ENCODE measurements at places on chromosomes 16 and 17. TPM values are rescaled to one million over a fixed set of nuclear protein-coding genes. Genes with fewer than 3 reads are reported as not detected.

Gene DPEP2NB
- total RNA-seq, result not detected

Gene CCDC200
- total RNA-seq, result not detected

Gene ZNF385C
- total RNA-seq, result not detected

Gene PRSS8
- total RNA-seq, result not detected

Gene RNU2-1
- 3,357 TPM for total RNA-seq

DNA sequence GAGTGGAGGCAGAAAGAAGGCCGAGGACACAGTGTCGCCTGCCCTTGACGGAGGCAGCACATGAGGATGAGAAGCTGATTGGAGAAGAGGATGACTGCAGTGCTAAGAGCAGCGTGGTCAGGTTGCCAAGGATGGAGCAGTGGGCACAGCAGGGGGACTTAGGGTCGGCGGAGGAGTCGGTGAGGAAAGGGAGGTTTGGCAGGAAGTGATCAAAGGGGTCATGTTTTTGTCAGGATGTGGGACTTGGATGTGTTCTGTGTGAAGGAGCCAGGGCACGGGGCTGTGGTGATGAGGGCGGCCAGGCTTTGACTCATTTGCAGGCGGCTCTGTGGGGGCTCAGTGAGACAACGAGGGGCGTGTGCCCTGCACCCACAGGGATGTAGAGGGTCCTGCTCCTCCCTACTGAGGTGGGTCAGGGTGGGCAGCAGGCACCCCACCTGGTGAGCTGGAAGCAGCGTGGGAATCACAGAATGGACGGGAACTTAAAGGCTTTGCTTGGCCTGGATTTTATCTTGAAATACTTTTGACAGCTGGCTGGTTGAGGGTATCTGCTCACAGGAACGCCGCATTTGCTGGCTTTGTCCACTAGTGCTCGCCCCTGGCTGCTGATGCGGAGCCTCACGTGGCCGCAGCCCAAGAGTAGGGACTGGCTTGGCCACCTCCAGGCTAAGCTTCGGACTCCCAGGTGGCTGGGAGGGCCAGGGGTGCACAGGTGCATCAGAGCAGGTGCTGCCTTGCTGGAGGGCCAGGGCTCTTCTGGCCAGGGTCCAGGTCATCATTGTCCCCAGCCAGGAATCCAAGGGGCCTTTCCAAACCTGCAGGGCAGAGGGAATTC lies 6.0 kb downstream of the MPG start:
- no peak overlapping the region for H3K27ac ChIP-seq
- DNase-seq, result no peak
- H3K36me3 ChIP-seq, result no peaks in the 10 kb centered on the region
- peaks cover 19% of the 10 kb centered on the region for H3K4me1 ChIP-seq
- H3K4me3 ChIP-seq, result no peak overlapping the region

GRCh38 chr17:20922128-20922670 lies 120.6 kb downstream of the USP22 start:
- H3K4me1 ChIP-seq, result no peaks in the 10 kb centered on the region
- H3K27ac ChIP-seq, result no peak overlapping the region

DNA sequence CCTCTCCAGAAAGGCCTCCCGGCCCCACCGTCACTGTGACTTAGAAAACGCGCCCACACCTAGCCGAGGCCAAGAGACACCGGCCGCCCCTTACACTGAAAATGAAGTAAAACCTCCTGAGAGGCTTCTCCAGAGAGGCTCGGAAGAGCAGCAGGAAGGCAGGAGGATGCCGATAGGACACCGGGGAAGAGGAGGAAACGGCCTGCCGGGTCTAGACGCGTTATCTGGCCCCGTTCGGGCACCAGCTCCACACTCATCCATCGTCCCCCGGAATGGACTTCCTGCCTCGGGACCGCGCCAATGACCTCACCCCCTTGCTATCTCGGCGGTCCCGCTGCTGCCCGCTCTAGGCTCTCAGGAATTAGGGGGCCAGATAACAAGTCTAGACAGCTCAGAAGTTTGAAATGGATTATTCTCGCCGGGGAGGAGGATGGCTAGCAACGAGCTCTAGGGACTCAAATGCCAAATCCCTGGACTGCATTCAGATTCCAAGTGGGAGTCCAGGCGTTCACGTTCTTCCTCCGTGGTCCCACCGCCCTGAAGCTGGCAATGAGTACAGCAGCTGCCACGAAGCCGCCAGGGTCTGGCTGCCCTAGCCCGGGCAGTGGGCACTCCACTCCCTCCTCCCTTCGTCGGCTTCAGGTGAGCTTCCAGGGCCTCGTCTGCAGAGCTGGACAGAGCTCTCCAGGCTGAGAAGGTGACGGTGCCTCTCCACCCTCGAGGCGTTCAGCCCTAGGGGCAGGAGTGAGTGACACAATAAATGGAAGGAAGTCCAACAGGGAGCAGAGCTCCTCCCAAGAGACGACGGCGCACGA lies 350.9 kb downstream of the FOXL1 start:
- H3K4me3 ChIP-seq, result no peak overlapping the region
- no peak for DNase-seq
- H3K27ac ChIP-seq, result no peak overlapping the region
- H3K36me3 ChIP-seq, result no peaks in the 10 kb centered on the region

DNA sequence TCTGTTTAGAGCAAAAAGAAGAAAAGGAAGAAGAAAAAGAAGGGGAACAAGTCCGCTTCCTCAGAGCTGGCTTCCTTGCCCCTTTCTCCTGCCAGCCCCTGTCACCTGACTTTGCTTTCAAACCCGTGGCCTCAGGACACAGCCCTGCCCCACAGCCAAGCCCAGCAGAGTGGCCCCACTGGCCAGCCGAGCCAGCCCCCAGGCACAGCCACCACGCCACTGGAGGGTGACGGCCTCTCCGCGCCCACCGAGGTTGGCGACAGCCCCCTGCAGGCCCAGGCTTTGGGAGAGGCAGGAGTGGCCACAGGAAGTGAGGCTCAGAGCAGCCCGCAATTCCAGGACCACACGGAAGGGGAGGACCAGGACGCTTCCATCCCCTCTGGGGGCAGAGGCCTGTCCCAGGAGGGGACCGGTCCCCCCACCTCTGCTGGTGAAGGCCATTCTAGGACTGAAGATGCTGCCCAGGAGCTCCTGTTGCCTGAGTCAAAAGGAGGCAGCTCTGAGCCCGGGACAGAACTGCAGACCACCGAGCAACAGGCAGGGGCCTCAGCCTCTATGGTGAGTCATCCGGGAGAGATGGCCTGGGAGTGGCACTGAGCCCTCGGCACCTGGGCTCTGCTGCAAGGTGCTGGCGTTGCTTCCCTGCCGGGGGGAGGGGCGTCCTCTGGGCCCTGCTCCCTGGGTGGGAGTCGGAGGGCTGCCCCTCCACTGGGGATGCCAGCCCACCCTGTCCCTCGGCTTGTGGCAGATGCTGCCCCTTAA lies 27.3 kb downstream of the RNF213 start:
- H3K4me1 ChIP-seq, result no peaks in the 10 kb centered on the region
- no peak overlapping the region for H3K4me3 ChIP-seq
- H3K27me3 ChIP-seq, result no peaks in the 10 kb centered on the region
- peaks cover 53% of the 10 kb centered on the region for H3K36me3 ChIP-seq
- no peak for DNase-seq
- no peak overlapping the region for H3K27ac ChIP-seq

- no peaks in the 10 kb centered on the region for H3K4me1 ChIP-seq
- no peak overlapping the region for H3K27ac ChIP-seq
- no peaks in the 10 kb centered on the region for H3K27me3 ChIP-seq
- no peak for DNase-seq
- no peak overlapping the region for H3K4me3 ChIP-seq
- H3K36me3 ChIP-seq, result peaks cover 7% of the 10 kb centered on the region
These were observed 7.4 kb downstream of the ZNF689 start for GRCh38 chr16:30602616-30603277.

- H3K4me1 ChIP-seq, result no peaks in the 10 kb centered on the region
- no peak overlapping the region for H3K4me3 ChIP-seq
- DNase-seq, result no peak
- no peaks in the 10 kb centered on the region for H3K27me3 ChIP-seq
- H3K36me3 ChIP-seq, result no peaks in the 10 kb centered on the region
- H3K27ac ChIP-seq, result no peak overlapping the region
These were observed 13.0 kb downstream of the DCUN1D3 start for GRCh38 chr16:20887207-20887606.

- no peak for DNase-seq
- no peak overlapping the region for H3K4me3 ChIP-seq
- no peaks in the 10 kb centered on the region for H3K4me1 ChIP-seq
- H3K27ac ChIP-seq, result no peak overlapping the region
- H3K36me3 ChIP-seq, result peaks cover 13% of the 10 kb centered on the region
These were observed 35.4 kb downstream of the TBCD start for GRCh38 chr17:82787081-82787848.

DNA sequence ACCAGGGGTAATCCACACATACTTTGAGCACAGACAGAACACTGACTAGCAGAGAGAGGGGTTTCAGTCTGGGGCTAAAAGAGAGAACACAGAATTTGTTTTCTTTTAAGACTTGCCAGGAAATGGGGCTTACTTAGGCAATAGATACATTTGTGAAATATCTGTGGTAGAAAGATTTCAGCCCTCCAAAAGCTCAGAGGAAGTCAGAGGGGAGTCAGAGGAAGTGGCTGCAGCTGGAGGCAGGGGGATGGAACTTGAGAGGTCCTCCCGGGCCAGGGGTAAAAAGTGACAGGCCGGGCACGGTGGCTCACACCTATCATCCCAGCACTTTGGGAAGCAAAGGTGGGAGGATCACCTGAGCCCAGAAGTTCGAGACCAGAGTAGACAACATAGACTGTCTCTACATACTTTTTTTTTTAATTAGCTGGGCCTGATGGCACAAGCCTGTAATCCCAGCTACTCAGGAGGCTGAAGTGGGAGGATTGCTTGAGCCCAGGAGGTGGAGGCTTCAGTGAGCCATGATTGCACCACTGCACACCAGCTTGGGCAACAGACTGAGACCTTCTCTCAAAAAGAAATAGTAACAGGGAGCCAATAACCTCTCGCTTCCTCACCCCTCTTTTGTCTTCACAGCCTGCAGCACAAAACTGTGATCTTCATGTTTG lies 49.9 kb downstream of the NLRC5 start:
- no peak overlapping the region for H3K4me3 ChIP-seq
- H3K4me1 ChIP-seq, result peaks cover 96% of the 10 kb centered on the region
- no peaks in the 10 kb centered on the region for H3K27me3 ChIP-seq
- peaks cover 55% of the 10 kb centered on the region for H3K36me3 ChIP-seq
- DNase-seq, result peak; percentile 24

- no peaks in the 10 kb centered on the region for H3K27me3 ChIP-seq
- H3K27ac ChIP-seq, result no peak overlapping the region
- DNase-seq, result no peak
- peaks cover 7% of the 10 kb centered on the region for H3K36me3 ChIP-seq
- H3K4me3 ChIP-seq, result no peak overlapping the region
These were observed 33.5 kb downstream of the BANP start for GRCh38 chr16:87984632-87985267.

GRCh38 chr17:42673885-42674754 lies 2.7 kb downstream of the PLEKHH3 start:
- peak; percentile 23 for DNase-seq
- H3K36me3 ChIP-seq, result no peaks in the 10 kb centered on the region
- H3K4me3 ChIP-seq, result peak overlapping the region; percentile 22
- peaks cover 61% of the 10 kb centered on the region for H3K4me1 ChIP-seq

DNA sequence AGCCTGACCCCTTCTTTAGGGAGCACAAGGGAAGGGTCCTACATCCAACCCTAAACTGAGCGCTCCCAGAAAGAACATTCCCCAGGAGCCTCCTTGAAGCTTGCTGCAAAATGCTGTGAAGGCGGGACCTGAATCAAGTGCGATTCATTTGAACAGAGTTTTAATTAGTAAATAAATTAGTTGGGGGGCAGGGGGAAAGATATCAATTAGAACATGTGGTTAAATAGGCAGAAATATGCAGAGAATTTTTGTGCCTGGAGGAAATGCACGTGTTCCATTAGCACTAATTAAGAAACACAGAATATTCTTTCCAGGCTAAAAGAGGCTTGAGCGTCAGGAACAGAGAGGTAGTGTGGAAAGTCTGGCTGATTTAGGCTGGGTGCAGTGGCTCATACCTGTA lies 38.5 kb upstream of the SHISA9 start:
- no peak overlapping the region for H3K27ac ChIP-seq
- no peaks in the 10 kb centered on the region for H3K36me3 ChIP-seq
- H3K4me1 ChIP-seq, result no peaks in the 10 kb centered on the region

DNA sequence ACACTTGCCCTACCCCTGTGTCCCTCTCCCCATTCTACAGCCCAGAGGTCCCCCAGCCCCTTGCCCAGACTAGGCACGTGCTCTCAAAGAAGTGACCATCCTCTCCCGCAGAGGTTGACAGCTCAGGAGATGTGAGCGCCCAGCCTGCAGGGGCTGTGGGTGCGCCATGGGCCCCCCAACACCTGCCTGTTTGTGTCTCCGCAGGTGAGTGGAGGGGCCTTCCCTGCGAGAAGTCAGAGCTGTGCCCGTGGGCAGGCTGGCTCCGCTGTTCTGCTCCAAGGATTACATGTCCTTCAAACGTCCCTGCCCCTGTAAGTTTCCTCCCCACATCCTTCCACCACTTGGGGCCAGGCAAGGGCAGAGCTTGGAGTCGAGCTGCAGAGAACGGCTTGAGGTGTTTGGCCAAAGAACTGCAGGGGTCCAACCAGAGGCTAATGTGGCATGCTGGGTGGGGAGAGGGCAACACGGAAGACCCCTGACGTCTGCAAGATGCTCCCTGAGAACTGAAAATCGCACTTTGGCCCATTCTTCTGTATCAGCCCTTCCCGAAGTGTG lies 10.4 kb downstream of the BEAN1 start:
- DNase-seq, result no peak
- no peaks in the 10 kb centered on the region for H3K4me1 ChIP-seq
- H3K36me3 ChIP-seq, result no peaks in the 10 kb centered on the region
- no peak overlapping the region for H3K27ac ChIP-seq
- H3K27me3 ChIP-seq, result peaks cover 8% of the 10 kb centered on the region

GRCh38 chr16:29644973-29645693 lies 17.9 kb upstream of the SPN start:
- peaks cover 23% of the 10 kb centered on the region for H3K4me1 ChIP-seq
- H3K27me3 ChIP-seq, result no peaks in the 10 kb centered on the region
- H3K27ac ChIP-seq, result no peak overlapping the region
- no peaks in the 10 kb centered on the region for H3K36me3 ChIP-seq
- DNase-seq, result no peak

- peaks cover 17% of the 10 kb centered on the region for H3K4me1 ChIP-seq
- no peaks in the 10 kb centered on the region for H3K36me3 ChIP-seq
- H3K27ac ChIP-seq, result no peak overlapping the region
- H3K4me3 ChIP-seq, result no peak overlapping the region
These were observed 91.4 kb upstream of the FA2H start for GRCh38 chr16:74865922-74866598.

Measured in CD8-positive, alpha-beta memory T cell (primary cell).